ENCODE measurements at places on chromosomes 3 and 15.
A peak's percentile ranks its signal among the peaks of the same experiment; 100 is the strongest.

DNA sequence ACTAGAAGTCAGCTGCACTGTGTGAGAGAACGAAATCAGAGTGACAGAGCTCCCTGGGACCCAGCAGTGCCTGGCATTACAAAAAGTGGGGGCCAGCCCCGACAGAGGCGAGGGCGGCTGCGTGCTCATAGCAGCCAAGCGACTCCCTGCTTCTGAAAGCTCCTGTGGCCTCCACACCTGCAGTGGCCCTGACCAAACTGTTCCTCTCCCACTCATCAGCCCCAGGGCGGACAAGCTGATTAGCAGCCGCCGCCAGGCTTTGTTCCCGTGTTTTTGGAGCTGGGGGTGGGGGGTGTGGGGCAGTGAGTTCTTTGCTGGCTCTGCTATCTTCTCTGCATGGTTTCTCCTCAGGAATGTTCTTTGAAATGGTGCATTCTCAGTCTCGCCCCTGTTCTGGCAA is 58.1 kb downstream of the DGKG start:
- no peak for DNase-seq
- no peak overlapping the region for H3K4me3 ChIP-seq
- no peaks in the 10 kb centered on the region for H3K4me1 ChIP-seq
- H3K27ac ChIP-seq: no peak overlapping the region
- H3K36me3 ChIP-seq: no peaks in the 10 kb centered on the region

- no peak for DNase-seq
- no peaks in the 10 kb centered on the region for H3K27me3 ChIP-seq
- no peaks in the 10 kb centered on the region for H3K4me1 ChIP-seq
- H3K27ac ChIP-seq: no peak overlapping the region
- no peak overlapping the region for H3K4me3 ChIP-seq
- H3K36me3 ChIP-seq: no peaks in the 10 kb centered on the region
Observed at GRCh38 chr3:127033786-127034185, 50.9 kb downstream of the PLXNA1 start.

GRCh38 chr15:62474771-62475124 is 309.7 kb upstream of the C2CD4B start:
- H3K36me3 ChIP-seq: no peaks in the 10 kb centered on the region
- DNase-seq: no peak
- no peaks in the 10 kb centered on the region for H3K27me3 ChIP-seq
- no peak overlapping the region for H3K4me3 ChIP-seq
- no peaks in the 10 kb centered on the region for H3K4me1 ChIP-seq

- peaks cover 2% of the 10 kb centered on the region for H3K36me3 ChIP-seq
- H3K27me3 ChIP-seq: no peaks in the 10 kb centered on the region
- no peaks in the 10 kb centered on the region for H3K4me1 ChIP-seq
Observed at GRCh38 chr3:52827866-52828376, 2.6 kb downstream of the ITIH4 start.

- no peak overlapping the region for H3K4me3 ChIP-seq
- H3K4me1 ChIP-seq: peaks cover 31% of the 10 kb centered on the region
- peaks cover 35% of the 10 kb centered on the region for H3K27me3 ChIP-seq
- no peak overlapping the region for H3K27ac ChIP-seq
- no peak for DNase-seq
Observed at GRCh38 chr3:48664929-48665328, 2.2 kb upstream of the CELSR3 start.

DNA sequence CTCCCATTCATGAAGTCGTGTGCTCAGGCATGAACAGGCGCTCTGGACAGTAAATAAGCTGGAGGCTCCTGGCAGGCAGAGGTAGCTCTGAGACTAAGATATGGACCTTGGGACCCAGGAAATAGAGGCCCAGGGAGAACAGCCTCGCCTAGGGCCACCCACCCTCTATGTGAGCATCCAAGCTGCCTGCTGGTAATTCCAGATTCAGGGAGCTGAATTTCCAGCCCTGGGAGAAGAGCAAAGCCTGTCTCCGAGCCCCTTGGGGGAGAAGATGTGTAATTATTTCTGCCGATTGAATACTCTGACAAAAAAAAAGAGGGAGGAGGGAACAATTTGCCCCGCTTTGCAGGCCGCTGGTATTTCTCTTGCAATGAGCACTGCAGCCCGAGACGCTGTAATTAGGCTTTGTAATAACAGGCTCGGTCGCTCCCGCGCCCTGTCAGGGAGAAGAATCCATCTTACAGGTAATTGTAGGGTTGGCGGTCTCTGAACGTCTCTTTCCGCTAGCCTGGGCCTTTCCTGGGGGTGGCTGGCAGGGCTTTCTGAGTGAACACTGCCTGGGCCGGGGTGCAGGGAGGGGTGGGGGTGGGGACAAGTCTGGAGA is 131.5 kb downstream of the WNT7A start:
- no peak overlapping the region for H3K27ac ChIP-seq
- no peak overlapping the region for H3K4me3 ChIP-seq
- DNase-seq: no peak

GRCh38 chr3:126157083-126157768 is 23.2 kb downstream of the ALDH1L1 start:
- no peak overlapping the region for H3K27ac ChIP-seq
- H3K4me1 ChIP-seq: no peaks in the 10 kb centered on the region
- H3K27me3 ChIP-seq: no peaks in the 10 kb centered on the region
- no peak overlapping the region for H3K4me3 ChIP-seq
- DNase-seq: no peak

DNA sequence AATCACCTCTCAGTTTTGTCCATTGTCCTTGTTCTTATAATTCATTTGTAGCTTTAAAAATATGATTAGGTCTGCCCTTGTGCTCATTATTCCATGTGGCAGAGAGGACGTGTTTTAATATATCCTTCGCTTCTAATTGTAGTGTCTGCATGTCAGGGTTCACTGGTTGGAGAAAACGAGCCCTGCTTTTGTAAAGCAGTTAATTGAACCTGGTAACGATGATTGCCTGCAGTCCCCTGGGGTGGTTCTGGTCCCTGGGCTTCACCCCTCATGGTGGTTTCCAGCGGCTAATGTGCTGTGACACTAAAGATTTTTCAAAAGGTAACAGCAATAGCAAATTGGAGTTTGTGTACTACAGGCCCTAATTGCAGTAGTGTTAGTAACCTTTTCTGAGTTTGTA is 299.6 kb downstream of the CACNA2D3 start:
- DNase-seq: no peak
- no peaks in the 10 kb centered on the region for H3K36me3 ChIP-seq
- H3K4me1 ChIP-seq: no peaks in the 10 kb centered on the region
- H3K27ac ChIP-seq: no peak overlapping the region
- no peak overlapping the region for H3K4me3 ChIP-seq

- H3K27me3 ChIP-seq: no peaks in the 10 kb centered on the region
- peak overlapping the region; percentile 76 for H3K27ac ChIP-seq
- DNase-seq: peak; percentile 73
- H3K4me1 ChIP-seq: peaks cover 32% of the 10 kb centered on the region
Observed at GRCh38 chr15:63860155-63860554, 26.4 kb upstream of the HERC1 start.

DNA sequence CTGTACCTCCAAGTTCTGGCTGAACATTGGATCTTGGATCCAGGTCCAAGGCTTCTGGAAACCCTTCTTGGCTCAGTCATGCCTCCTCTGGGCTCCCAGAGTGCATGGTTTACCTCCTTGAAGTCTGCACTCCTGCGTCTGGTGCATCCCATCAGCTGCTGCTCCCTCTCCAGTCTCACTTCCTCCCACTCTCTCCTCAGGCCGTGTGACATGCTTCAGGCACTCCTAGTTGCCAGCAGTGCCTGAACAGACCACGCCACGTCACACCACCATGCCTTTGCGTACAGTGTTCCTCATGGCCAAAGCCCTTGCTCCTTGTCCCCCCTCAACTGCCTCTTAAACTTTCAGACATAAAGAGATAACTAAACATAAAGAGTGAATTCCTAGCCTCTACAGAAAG is 5.7 kb downstream of the GPR27 start:
- no peaks in the 10 kb centered on the region for H3K36me3 ChIP-seq
- no peak for DNase-seq
- H3K27ac ChIP-seq: no peak overlapping the region

GRCh38 chr3:61449327-61450040 is 111.9 kb upstream of the PTPRG start:
- H3K4me3 ChIP-seq: no peak overlapping the region
- H3K36me3 ChIP-seq: no peaks in the 10 kb centered on the region
- H3K27me3 ChIP-seq: no peaks in the 10 kb centered on the region
- no peak overlapping the region for H3K27ac ChIP-seq
- H3K4me1 ChIP-seq: no peaks in the 10 kb centered on the region

DNA sequence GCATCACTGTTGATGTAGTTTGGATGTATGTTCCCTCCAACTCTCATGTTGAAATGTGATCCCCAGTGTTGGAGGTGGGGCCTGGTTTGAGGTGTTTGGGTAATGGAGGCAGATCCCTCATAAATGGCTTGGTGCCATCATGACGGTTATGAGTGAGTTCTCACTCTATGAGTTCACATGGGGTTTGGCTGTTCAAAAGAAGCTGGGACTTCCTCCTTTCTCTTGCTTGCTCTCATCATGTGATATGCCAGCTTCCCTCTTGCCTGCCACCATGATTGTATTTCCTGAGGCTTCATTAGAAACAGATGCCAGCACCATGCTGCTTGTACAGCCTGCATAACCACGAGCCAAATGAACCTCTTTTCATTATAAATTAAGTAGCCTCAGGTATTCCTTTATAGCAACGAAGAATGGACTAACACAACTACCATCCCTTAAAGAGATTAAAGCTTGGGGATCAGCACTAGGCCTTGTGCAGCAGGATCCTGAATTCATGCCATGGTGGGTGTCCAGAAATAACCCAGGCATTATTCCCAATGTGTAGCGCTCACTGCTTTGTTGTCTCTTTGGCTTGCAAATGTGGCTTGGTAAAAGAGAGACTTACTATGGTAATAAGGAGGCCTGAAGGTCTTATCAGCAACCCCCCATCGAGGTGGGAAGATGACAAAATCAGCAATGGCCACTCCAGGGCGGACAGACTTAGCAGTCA is 41.9 kb downstream of the NDUFB4 start:
- DNase-seq: no peak
- H3K27me3 ChIP-seq: no peaks in the 10 kb centered on the region
- H3K27ac ChIP-seq: no peak overlapping the region
- no peaks in the 10 kb centered on the region for H3K36me3 ChIP-seq
- H3K4me3 ChIP-seq: no peak overlapping the region

DNA sequence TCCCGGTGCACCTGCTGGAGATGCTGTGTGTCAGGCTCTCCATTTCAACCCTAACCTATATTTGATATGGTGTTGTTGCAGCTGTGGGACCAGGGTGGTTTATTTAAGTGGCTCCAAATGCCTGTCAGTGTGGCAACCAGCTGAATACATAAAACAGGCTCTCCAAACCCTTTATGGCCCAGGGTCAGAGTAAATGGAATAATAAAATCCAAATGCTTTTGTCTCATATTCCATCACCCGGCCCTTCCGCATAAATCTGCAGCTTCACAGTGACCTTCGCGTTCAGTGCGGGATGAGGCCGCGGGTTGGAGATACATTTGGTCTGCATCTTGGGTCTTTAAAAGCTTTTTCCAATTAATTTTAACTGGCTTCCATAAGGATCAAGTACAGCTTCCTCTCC is 382.1 kb upstream of the NR2F2 start:
- H3K4me1 ChIP-seq: no peaks in the 10 kb centered on the region
- no peak overlapping the region for H3K4me3 ChIP-seq
- no peak for DNase-seq
- H3K27me3 ChIP-seq: no peaks in the 10 kb centered on the region
- no peaks in the 10 kb centered on the region for H3K36me3 ChIP-seq

DNA sequence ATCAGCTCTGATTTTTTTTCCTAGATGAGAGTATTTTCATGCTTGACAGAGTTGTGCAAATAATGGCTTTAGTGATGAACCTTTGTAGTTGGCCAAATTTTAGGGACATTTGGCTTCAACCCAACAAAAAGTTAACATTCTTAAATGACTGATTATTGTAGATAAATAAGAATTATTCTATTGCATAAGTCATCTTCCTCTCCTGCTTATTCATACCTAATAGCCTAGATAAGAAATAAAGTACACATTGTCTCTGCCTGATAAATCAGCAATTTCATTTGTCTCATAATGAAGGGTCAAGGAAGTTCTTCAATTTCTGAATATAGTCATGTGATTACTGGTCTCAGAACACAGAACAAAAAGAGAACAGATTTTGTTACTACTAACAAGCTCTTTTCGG is 428.9 kb upstream of the IL12A start:
- no peaks in the 10 kb centered on the region for H3K27me3 ChIP-seq
- no peaks in the 10 kb centered on the region for H3K4me1 ChIP-seq
- no peak overlapping the region for H3K4me3 ChIP-seq

DNA sequence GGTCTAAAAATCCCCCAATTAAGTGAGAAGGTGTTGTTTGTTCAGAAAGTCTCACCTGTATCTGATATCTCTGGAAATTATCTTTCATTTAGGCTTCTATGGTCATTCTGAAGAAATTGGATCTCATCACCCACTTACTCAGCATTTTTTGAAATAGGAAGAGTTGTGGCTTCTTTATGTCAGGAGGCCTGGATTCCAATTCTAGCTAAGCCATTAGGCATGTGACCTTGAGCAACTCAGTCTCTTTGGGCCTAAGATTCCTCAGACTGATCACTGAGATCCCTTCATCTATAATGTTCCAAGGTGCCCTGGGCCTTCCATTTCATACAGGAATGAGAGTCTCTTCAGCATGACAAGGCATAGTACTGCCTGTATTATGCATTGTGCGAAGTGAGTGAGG is 70.3 kb downstream of the ARHGEF26 start:
- H3K4me3 ChIP-seq: no peak overlapping the region
- no peak overlapping the region for H3K27ac ChIP-seq
- no peaks in the 10 kb centered on the region for H3K27me3 ChIP-seq
- H3K36me3 ChIP-seq: no peaks in the 10 kb centered on the region

- no peak overlapping the region for H3K4me3 ChIP-seq
- DNase-seq: no peak
- H3K4me1 ChIP-seq: no peaks in the 10 kb centered on the region
- H3K36me3 ChIP-seq: no peaks in the 10 kb centered on the region
- no peaks in the 10 kb centered on the region for H3K27me3 ChIP-seq
Observed at GRCh38 chr3:152213203-152213602, 55.5 kb upstream of the MBNL1 start.

DNA sequence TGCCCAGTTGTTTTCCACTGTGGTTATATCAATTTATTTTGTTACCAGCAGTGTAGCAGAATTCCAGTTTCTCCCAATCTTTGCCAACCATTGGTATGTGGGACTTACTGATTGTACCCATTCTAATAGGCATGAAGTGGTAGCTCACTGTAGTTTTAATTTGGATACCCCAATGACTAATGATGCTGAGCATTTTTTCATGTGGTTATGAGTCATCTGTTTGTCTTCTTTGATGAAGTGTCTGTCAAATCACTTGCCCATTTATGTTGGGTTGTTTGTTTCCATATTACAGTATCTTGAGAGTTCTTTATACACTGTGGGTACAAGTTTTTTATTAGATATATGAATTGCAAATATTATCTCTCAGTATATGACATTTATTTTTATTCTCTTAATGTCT is 644.3 kb downstream of the NR2F2 start:
- H3K27me3 ChIP-seq: no peaks in the 10 kb centered on the region
- H3K27ac ChIP-seq: no peak overlapping the region
- H3K36me3 ChIP-seq: no peaks in the 10 kb centered on the region
- no peak for DNase-seq
- no peak overlapping the region for H3K4me3 ChIP-seq

GRCh38 chr3:115788921-115789470 is 165.7 kb downstream of the GAP43 start:
- H3K36me3 ChIP-seq: no peaks in the 10 kb centered on the region
- no peak overlapping the region for H3K4me3 ChIP-seq
- H3K27me3 ChIP-seq: peaks cover 11% of the 10 kb centered on the region
- no peak overlapping the region for H3K27ac ChIP-seq
- DNase-seq: no peak
- peaks cover 10% of the 10 kb centered on the region for H3K4me1 ChIP-seq

- DNase-seq: no peak
- H3K4me3 ChIP-seq: no peak overlapping the region
- H3K27ac ChIP-seq: no peak overlapping the region
- H3K36me3 ChIP-seq: no peaks in the 10 kb centered on the region
- H3K27me3 ChIP-seq: no peaks in the 10 kb centered on the region
- H3K4me1 ChIP-seq: no peaks in the 10 kb centered on the region
Observed at GRCh38 chr3:188278717-188279324, 124.9 kb downstream of the LPP start.

Data from B cell (primary cell).